Activated B cell treated with CpG ODN at 0.5 μM for 24 hours (primary cell): ENCODE measurements at places on chromosomes 4 and X.

DNA sequence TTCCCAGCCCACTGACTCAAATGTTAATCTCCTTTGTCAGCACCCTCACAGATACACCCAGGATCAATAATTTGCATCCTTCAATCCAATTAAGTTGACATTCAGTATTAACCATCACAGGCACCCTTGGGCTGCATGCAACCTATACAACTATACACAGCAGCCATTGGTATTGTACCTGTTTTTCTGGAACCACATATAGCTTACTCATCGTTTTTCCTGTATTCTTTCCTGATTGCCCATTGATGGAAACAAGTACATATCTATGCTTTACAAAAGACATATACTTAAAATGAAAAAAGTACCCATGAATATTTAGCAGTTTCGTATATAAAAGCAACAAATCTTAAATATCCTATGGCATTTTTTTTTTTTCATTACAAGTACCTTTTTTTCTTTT, 3.7 kb upstream of the FOXR2 start:
- DNase-seq, result no peak

GRCh38 chr4:174317531-174317930, 33.8 kb downstream of the CEP44 start:
- no peak for DNase-seq

DNA sequence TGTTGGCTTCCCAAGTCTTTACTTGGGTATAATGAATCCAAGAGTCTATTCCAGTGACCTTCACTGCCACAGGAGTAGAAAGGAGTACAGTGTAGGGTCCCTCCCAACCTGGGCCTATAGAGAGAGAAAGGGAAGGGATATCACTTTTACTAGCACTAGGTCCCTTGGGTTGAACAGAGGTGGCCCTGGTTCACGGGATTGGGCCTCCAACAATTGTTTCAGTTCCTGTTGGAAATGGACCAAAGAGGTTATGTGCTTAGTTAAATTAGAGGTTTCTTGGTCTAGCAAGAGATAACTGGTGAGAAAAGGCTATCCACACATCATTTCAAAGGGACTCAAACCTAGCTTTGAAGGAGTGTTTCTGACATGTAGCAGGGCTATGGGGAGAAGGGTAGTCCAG, 57.1 kb upstream of the MED14 start:
- DNase-seq, result no peak

DNA sequence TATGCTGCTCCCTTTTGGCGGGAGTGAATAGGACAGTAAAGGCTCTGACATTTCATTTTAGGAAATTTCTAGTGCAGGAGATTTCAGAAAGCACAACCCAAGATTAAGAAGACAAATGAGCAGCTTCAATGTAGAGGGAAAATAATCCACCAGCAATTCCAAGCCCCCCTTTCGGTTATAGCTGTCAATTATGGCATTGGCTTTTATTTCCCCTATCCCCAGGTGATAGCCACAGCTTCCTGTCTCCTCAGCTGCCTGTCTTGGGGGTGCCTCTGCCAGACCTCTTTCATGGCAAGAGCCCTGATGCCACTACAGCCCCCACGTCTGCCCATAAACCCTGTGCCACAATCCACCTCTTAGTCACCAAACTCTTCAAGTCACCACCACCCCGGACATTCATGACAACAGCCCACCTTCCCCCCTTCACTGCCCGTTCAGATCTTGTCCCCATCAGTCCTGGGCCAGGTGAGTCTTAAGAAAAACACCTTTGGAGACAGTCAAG, 48.4 kb upstream of the CLNK start:
- DNase-seq, result no peak

DNA sequence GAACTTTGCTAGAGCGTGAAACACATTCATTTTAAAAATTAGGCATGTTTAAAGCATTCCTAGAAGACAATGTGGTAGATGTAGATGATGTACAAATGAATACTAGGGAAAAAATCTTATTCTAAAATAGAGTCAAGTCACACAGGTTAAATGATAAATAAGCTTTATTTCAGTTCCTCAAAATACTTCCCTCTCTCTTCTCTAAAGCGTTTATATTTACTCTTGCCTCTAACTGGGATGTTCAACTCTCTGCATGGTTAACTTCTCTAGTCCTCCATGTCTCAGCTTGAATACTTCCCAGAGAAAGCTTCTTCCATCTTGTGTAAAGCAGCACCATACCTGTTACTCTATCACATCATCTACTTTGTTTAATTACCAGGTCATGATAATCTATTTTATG, 30.9 kb upstream of the GLRA3 start:
- DNase-seq, result no peak

DNA sequence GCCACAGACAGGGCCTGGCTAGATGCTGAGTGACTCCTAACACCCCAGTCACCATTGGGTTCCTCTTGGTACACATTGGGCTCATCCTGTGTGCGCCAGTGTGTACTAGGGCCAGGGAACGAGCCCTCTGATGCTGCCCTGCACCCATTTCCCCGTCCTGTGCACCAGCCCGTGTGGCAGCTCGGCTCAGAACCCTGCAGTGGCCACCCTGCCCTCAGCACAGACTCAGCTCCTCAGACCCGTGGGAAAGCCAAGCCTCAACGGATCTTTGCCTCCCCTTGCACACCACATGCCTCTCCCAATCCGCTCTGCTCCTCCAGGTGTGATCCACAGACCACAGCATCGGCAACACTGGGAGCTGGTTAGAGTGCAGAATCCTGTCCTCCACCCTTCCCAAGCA, 38.6 kb downstream of the EVC start:
- DNase-seq, result no peak

DNA sequence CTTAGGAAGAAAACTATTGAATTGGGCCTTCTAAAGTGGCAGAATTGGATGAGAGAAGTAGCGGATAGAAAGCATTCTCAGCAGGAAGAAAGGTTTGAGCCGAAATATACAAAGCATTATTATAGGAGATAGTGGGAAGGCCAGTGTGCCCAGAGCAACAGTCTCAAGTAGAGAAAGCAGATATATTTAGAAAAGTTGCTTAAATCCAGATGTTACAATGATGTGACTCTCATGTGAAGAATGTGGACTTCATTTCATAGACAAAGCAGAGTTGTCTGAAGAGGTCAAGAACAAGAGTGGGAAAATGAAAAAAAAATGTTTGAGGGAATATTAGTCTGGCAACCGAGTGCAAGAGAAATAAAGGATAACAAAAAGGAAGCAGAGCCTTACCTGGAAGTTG, 66.9 kb downstream of the SYNPO2 start:
- DNase-seq, result no peak

DNA sequence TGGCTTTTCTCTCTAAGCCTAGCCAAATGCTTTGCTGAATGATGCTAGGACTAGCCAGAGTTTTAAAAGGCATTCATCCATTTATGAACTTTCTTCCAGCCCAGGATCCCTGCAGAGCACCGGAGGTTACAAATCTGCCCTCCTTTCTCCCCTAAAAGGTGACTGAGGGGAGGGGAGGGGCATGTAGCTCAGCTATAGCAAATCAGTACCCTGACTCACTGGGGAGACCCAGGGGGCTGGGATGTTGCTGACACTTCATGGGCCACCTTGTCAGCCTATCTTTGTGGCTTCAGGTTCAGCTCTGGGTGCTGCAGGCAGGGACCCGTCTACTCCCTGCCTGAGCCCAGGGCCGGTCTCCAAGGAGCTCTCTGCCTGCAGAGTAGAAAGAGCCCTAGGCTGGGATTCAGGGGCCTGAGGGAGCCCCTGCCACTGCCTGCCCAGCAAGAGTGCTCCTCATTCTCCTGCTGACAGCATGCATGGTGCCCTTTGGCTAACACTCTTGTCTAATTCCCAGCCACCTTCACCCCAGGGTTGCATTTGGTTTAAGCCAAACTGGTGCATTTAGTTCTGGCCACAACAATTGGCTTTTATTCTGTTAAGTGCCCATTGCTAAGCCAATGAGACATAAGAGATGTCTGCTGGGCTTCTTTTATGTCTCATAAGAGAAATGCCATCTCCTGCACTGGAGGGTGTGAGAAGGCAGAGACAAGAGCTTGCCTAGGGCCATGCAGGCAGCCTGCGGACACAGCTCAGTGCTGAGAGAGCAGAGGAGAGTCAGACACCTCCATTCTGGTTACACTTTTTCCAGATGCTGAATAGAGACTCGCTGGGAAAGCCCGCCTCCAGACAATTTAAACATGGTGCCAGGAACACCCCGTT, 11.9 kb upstream of the UBA6 start:
- no peak for DNase-seq

GRCh38 chrX:3609810-3610209, 103.6 kb downstream of the PRKX start:
- no peak for DNase-seq

- DNase-seq, result no peak
Measured at GRCh38 chr4:184346682-184347081, 127.7 kb downstream of the IRF2 start.
